NCI-H1092 treated with DMSO at 0.1 percent for 48 hours (cell line): ENCODE measurements at places on chromosomes 2 and 18.

- peak; percentile 26 for DNase-seq
Observed at GRCh38 chr2:210577263-210578071, 21.1 kb downstream of the CPS1 start.

GRCh38 chr18:67408240-67408639 lies 108.3 kb downstream of the DSEL start:
- no peak for DNase-seq

DNA sequence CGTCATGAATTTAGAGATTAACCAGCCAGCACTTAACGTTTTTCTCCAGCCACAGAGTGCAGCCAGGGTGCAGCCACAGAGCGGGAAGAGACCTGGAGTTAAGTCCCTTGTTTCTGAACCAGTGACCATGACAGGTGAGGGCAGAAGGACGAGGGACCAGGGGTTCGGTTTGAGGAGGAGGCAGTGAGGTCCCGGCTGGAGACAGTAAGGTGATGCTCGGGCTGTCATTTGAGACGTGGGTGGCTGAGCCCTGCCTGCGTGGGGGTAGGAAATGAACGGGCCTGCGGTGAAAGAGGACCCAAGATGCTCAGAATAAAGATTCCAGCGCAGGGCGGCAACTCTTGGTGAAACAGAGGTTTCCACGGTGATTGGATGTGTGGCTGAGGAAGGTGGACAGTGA lies 205.9 kb downstream of the SNTG2 start:
- no peak for DNase-seq

DNA sequence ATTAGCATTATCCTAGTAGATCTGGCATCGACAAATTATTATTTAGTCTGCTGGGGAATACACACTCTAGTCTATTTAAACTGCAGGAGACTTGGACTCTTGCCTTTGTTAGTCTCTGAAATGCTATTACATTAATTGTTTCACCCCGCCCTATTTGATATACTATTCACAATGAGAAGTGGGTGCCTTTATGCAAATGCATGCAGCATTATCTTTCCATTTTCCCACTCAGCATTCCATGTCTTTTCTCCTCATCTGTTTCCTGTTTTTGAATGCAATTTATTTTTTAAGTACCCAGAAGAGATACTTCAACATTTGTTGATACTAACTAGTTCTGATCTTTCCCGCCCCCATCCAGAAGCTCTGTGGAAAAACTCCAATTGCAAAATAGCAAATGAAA lies 395.3 kb upstream of the NXPH2 start:
- peak; percentile 11 for DNase-seq

DNA sequence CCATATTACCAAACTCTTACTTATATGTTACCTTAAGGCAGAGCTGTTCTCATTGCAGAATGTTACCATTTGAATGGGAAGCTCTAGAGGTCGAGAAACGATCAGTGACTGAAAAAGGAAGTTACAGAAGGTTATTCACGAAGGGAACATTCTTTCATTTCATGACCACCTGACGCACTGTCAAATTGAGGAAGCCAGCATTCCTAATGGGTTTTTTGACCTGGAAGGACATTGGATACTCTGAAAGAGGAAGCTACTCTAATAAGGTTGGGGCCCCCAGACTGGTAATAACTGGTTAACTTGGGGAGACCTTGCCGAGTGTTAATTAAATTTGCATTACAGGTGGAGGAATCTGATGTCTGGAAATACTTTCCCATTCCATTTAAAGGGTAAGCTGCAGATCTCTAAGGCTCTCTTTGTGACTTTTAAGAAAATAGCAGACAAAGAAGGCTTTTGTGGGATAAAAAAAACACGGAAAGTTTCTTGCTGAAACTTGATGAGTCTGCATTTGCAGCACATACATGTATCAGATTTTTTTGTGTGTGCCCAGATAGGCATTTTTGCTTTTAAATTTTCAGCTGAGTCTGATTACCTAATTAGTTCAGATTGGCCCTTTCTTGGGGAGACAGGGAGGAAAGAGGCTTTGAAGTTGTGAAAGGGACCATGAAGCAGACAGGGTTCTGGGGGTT lies 137.1 kb downstream of the LTBP1 start:
- no peak for DNase-seq

DNA sequence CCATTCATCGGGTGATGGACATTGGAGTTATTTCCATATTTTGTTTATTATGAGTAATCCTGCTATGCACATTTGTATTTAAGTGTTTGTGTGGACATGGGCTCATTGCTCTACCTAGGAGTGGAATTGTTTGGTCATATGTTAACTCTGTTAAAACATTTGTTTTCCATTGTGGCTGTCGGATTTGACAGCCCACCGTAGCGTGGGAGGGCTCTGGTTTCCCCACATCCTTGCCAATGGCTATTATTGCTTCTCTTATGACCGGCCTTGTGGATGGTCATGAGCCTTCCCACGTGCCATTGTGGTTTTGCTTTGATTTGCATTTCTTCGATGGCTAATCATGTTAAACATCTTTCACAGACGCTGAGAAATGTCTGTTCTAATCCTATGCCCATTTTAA lies 92.0 kb downstream of the ZNF236 start:
- no peak for DNase-seq

DNA sequence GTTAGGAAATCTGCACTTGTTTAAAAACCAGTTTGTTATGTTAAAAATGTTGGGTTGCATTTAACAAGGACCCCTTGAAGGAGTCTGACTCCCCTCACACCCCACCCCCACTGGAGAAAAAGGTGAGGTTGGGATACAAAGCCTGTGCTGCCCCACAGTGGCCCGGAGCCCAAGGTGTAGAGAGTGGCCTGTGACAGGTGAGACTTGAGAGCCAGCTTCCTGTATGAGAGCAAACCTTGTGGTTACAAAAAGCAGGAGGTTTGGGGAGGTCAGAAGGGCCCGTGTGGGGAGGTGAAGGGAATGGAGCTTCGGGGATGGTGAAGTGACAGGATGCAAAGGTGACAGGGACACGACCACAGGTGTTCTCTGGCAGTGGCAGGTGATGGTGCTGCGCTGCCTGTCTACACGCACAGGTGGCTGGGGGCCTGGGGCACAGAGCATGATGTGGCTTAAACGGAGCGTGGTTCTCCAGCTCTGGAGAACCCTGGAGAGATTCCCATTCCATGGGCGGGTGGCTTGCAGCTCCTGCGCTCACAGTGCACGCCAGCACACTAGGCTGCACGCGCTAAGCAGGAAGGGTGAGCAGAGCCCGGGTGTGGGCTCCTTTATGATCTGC lies 29.0 kb downstream of the IMPA2 start:
- no peak for DNase-seq

DNA sequence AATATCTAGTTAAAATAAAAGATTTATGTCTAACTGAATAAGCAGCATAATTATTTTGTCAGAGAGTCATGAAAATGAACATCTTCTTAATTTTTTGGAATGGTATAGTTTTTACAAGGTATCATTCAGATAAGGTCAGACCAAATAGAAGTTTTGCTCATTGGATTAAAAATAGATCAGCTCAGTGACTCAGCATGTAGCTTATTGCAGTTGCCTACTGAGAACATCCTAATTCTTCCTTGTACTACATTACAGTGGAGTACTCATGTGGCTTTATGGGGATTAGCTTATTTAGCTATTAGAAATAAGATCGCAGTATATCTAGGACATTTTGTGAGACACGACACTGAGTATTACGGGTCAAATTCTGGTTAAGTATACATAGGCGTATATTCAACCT lies 38.2 kb upstream of the PPM1B start:
- DNase-seq: no peak

DNA sequence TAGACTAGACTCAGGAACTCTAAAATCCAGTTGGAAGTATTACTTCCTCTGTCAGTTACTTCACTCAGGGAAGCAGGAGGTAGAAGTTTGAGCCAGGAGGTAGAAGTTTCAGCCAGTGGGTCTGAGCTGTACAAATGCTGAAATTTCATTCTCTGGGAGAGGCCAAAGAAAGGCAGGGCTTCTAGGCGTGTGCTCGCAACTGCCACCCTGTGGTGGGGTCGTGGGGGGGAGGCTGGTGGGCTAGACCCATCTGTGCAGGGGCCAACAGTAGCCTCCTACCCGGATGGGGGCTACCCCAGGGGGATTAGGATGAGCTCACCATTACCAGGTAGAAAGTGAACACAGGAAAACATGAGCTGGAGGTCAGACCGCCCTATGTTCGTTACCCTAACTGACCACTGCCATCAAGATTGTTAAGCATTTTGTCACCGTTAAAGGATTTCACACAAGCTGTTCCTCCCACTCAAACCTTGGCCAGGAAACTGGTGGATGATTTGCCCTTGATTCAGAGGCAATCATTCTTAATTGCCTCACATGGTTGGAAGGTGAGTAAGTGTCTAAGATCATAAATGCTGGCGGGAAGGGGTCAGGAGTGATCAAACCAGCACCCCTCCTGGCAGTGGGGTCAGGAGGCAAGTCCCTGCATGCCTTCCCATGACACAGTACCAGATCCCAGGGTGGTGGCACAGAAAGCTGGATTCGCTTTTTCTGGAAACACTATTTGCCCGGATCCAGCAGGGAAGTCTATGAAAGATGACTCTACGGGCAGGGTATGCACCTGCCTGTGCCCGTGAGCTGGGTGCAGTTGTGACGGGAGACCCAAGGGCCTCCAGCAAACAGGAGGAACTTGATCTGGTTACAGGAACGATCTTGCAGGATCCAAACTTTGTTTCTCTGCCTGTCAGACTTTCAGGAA lies 5.2 kb upstream of the FHL2 start:
- no peak for DNase-seq

- DNase-seq: peak; percentile 1
Observed at GRCh38 chr2:57549642-57550102, 496.9 kb upstream of the VRK2 start.

- DNase-seq: no peak
Observed at GRCh38 chr18:63603772-63604171, 16.6 kb downstream of the SERPINB13 start.

DNA sequence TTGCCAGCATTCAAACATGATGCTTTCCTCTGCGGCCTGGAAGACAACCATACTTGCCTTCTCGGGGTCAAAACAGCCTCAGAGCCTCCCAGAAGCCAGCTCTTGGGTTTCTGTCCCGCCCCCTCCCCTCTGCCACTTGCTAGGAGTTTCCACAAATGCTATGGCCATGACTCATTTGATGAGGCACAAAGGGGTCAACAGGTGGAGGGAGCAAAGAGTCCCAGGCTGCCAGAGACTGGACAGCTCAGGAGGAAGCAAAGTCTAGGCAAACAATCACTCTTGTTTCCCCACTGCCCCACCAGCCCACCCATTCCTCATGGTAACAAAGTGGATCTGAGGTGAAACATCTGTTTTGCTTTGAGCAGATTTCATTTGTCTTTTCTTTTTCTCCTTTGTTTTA lies 551.1 kb downstream of the TNS1 start:
- DNase-seq: no peak

- DNase-seq: no peak
Observed at GRCh38 chr18:63819786-63820185, 44.6 kb downstream of the SERPINB7 start.

DNA sequence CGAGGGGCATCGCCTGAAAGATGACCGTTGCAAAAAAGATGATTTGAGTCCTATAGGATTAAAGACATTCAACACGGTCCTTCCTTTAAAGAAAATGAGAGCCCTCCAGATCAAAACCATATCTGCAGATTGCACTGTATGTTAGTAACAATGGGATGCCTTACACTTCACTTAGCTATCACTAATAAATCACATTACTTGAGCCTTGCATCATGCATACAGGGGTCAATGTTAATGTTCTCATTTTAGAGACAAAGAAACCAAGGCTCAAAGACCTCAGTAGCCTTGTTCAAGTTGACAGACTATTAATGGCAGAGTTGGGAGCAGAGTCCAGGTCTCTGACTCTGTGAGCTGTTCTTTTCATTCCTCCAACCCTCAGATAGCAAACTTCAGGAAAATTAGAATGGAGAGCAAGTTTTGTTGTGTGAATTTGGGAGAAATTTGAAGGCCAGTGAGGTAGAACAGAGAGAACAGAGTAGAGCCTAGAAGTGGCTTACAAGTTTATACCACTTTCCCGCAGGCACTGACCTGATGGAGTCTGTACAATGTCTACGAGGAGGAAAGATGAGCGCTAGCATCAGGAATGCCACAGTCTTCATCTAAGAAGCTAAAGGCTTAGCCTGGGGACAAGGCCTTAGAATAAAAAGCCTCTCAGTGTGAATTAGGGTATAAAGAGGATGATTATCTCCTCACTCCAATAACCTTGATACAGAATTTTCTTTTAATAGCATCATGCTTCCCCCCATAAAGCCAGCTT lies 48.3 kb downstream of the TRIB2 start:
- DNase-seq: no peak

GRCh38 chr2:74528600-74529356 lies 728 bp downstream of the AUP1 start:
- no peak for DNase-seq
